Activated CD8-positive, alpha-beta memory T cell treated with anti-CD3 and anti-CD28 coated beads for 1 hour (primary cell): ENCODE measurements at places on chromosomes 4 and X.

GRCh38 chrX:53768451-53768850 lies 81.9 kb upstream of the HUWE1 start:
- DNase-seq, result no peak

GRCh38 chrX:46713672-46714490 lies 45.0 kb downstream of the SLC9A7 start:
- DNase-seq, result no peak

DNA sequence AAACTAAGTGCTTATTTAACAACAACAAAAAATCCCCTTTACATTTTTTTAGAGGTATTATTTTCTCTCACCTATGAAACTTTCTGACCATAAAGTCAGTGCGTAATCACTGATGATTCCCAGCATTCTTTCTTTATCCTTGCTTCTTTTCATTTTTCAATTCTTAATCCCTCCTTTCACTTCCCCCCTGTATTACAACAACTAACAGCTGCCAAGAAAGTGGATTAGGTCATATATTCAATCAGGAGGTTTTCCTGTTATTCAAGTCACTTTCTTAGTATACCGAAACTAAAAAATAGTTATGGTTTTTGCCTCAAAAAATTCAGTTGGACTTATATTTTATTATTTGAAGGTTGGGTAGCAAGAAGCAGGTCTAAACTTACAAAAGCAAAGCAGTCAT lies 2.1 kb upstream of the STAP1 start:
- no peak for DNase-seq

- DNase-seq, result no peak
Observed at GRCh38 chrX:45421806-45422205, 221.1 kb upstream of the DIPK2B start.

DNA sequence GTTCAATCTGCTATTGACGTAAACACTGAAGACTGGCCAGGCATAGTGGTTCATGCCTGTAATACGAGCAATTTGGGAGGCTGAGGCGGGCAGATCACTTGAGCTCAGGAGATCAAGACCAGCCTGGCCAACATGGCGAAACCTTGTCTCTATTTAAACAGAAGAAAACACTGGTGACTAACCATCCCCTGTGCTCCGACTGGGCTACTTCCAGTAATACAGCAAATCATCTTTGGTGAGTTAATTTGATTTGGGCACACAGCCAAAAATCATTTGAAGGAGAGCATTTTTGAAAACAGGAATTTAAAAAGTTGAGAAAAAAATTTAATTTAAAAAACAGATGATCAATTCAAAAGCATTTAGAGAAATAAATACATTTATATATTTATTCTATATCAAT lies 52.0 kb downstream of the SEC24D start:
- DNase-seq, result no peak

DNA sequence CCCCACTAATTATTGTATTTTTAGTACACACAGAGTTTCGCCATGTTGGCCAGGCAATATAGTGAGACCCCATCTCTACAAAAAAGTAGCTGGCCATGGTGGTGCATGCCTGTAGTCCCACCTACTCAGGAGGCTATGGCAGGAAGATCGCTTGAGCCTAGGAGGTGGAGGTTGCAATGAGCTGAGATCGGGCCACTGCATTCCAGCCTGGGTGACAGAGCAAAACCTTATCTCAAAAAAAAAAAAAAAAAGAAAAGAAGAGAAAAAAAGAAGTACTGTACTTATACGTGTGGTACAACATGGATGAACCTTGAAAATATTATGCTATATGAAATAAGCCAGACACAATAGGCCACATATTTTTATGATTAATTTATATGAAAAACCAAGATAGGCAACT lies 9.9 kb upstream of the WDR45 start:
- no peak for DNase-seq

DNA sequence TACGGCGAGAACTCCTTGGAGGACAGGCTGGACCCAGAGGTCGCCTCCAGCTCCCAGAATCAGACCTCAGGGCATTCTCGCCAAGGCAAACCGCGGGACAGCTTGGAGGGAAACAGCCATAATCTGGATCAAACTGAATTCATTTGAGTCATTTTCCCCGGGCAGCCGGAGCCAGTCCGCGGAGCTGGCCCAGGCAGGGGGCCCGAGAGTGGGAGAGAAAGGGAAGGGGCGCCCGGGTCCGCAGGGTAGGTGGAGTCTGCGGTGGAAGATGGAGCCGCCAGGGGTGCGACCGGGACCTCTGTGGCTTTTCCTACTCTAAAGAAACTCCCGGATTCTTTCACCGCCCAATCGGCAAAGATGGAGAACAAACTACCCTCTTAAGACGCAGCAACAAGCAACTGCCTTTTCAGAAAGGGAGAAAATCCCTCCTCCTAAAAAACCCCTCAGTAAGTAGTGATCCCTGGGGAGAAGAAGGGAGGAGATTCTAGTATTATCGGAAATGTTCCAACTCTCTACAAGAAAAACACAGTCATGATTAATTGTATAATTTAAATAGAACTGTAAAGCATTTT lies 5.2 kb downstream of the NKX3-2 start:
- no peak for DNase-seq

- DNase-seq, result no peak
Observed at GRCh38 chr4:175447016-175447415, 365.0 kb downstream of the GPM6A start.

DNA sequence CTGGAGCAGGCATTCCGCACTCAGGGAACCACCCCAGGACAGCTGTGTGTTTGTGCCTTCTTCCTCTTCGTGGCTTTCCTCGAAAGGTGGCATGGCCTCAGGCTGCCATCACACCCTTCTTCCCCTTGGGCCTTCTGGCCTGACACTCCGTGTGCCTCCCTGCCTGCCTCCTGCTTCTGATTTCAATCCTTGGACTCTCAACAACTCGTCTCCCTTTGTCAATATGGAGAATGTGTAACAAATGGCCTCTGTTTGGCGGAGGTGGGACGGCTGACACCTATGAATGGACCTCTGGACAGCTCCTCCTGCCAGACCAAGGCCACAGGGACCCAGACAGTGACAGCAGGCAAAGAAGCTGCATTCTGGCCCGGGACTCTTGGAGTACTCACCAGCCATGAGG lies 137.0 kb downstream of the ENPP6 start:
- DNase-seq, result no peak

GRCh38 chr4:98833384-98833783 lies 95.5 kb downstream of the EIF4E start:
- DNase-seq, result no peak

GRCh38 chrX:79080141-79080540 lies 64.3 kb upstream of the GPR174 start:
- DNase-seq, result no peak

- DNase-seq, result no peak
Observed at GRCh38 chr4:139574641-139575040, 18.6 kb upstream of the SETD7 start.

DNA sequence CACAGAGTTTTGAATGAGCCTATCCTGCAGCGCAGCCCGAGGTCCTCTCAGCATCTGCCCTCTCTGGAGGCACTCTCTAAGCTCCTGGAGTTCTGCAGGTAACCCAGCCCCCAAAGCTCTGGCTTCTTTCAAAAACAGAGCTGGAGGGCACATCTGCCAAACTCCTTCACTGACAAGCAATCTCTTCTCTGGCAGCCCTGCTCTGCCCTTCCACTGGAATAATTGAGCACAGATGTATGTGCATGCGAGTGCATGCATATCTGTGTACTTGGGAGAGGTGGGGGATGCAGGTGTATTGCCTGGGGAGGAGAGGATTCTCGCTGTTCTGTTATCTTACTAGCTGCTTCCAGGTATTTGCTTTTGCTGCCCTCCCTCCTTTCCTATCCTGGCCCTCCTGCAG lies 22.2 kb upstream of the PLP1 start:
- DNase-seq, result no peak

DNA sequence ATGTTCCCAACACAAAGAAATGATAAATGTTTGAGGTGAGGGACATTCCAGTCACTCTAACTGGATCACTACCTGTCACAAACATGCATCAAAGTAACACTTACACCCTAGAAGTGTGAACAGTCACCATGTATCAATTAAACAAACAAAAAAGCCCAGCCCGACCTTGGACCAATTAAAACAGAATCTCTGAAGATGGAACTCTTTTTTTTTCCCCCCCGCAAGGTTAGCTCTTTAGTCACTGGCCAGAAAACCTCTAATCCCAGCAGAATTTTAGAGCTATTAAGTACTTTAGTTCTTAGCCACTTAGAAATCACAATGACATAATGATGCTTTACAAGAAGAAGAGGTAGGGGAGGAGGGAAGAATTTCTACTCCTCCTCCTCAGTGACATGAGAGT lies 154.5 kb downstream of the PALLD start:
- no peak for DNase-seq

GRCh38 chr4:67292636-67293035 lies 252.7 kb downstream of the CENPC start:
- DNase-seq, result no peak

DNA sequence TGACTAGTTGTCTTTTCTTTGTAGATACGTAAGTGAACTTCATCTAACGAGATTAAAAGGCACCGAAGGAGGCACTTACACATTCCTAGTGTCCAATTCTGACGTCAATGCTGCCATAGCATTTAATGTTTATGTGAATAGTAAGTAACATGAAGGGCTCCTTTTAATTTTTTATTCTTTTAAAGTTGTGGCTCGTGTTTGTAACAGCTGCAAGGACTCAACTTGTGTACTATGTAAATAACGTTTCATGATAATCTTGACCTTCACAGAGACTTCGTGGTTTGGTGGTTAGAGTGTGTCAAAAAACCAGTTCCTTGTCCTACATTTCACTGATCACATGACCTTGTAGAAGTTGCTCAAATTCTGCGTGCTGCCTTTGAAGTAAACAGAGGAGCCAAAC lies 51.6 kb downstream of the KIT start:
- DNase-seq, result no peak

DNA sequence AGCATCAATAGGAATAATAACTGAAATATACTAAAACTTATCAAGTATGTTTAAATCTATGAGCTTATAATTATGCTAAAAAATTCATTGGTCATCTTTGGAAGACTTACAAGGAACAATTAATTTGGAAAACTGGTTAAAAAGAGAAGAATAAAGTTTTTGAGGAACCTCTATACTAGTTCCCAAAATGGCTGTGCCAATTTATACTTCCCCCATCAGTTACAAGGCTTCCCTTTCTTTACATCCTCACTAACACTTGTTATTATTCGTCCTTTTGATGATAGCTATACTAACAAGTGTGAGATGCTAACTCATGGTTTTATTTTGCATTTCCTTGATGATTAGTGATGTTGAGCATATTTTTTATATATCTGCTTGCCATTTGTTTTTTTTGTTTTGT lies 17.1 kb downstream of the OGT start:
- no peak for DNase-seq

GRCh38 chr4:106527316-106527715 lies 158.7 kb upstream of the GIMD1 start:
- no peak for DNase-seq

DNA sequence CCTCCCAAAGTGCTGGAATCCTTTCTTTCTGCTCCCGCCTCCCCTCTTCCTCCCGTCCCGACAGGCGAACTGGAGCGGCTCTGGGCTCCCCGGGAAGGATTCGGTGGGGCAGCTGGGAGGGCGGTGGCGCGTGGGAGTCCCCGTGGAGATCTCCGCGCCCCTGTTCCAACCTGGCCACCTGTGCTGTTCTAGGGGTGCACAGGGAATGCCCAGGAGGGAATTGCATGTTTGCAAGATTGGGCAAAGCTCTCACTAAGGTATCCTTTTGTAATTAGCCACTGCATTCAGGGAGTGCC lies 11.2 kb upstream of the ELF4 start:
- no peak for DNase-seq

GRCh38 chrX:121496966-121497365 lies 449.6 kb downstream of the GLUD2 start:
- no peak for DNase-seq

DNA sequence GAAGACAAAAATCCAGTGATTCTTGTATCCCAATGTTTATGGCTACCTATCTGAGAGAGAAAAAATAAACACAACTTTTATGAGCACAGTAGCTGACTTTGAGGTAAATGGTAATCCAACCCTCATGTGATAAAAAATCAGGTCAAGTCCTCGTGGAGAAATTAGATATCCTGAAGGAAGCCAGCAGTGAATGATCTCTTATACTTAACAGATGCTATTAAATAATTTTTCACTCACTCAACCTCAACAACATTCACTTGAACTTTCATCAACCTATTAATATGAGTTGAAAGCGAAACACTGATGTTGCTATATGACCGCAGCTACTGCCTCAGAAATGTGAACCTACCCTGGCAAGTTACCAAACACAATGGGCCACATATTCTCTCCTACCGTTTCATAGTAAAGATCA lies 105.4 kb downstream of the GPC3 start:
- no peak for DNase-seq

DNA sequence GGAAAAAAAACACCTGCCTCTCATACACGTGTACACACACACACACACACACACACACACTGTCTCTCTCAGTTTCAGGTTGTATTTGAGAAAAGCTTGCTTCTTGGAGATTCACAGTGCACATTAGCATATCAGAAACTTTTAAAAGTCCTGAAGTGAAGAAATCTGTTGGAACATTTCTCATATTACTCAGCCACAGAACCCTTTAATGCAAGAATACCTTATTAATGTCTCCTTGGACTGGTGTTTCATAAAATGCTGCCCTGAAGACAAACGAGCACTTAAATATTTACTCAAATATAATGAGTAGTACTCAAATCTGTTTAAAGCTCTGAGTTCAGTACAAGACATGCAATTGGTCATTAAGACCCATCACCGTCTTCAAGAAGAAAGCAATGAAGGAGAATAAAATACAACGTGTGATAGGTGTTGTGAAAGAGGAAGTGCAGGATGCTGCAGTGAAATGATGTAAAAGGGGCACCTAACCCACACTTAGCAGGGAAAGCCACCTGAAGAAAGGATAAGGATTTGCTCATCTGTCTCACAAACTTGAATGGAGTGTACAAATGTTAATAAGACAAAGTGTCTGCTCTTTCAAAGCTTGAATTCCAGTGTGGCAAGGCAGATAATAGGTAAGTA lies 57.0 kb downstream of the DCLK2 start:
- DNase-seq, result no peak

GRCh38 chr4:187084701-187085100 lies 361.0 kb upstream of the FAT1 start:
- no peak for DNase-seq

DNA sequence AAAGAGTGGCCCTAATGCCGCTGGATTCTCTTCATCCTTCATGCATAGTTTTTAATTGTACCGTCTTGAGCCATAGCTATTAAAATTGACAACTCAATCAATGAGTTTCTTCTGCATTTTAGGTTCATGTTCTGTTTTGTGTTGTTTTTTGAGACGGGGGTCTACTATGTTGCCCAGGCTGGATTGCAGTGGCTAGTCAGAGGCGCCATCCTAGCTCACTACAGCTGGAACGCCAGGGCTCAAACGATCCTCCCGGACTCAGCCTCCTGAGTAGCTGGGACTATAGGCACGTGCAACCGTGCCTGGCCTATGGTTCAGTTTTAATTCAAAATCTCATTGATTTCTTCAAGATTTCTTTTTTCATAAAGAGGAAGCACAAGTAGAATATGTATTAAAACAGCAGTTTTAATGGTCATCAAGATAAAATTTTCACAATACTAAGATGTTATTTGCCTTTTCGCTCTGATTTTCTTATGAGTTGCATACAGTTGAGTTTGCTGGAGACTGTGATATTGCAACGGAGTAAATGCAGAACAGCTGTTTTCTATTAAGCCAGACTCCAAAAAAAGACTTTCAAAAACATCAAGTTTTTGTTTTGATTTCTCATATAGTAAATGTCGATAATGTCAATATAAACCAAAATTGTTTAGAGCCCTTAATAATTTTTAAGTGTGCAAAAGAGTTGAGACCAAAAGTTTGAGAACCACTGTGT lies 1.1 kb upstream of the STX18 start:
- DNase-seq, result no peak
